ENCODE measurements at places on chromosomes 6 and 20.

DNA sequence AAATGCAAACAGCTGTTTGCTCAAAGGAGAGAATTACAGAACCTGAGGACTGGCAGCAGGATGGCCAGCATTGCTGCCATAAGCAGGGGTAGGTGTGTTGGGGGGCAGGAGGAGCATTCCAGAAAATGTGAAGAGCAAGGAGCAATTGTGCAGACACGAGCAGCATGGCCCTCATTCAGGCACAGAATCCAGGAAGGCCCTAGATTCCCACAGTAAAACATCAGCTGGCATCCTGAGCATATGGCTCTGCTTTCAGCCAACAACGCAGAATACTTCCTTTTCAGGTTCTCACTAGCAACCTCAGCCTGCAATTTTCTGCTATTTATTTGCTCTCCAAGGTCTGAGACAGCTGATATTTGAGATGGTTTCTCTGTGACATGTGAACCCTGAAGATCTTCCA is 243.4 kb upstream of the POU3F2 start:
- H3K36me3 ChIP-seq: no peaks in the 10 kb centered on the region
- H3K4me3 ChIP-seq: no peak overlapping the region
- H3K4me1 ChIP-seq: no peaks in the 10 kb centered on the region

DNA sequence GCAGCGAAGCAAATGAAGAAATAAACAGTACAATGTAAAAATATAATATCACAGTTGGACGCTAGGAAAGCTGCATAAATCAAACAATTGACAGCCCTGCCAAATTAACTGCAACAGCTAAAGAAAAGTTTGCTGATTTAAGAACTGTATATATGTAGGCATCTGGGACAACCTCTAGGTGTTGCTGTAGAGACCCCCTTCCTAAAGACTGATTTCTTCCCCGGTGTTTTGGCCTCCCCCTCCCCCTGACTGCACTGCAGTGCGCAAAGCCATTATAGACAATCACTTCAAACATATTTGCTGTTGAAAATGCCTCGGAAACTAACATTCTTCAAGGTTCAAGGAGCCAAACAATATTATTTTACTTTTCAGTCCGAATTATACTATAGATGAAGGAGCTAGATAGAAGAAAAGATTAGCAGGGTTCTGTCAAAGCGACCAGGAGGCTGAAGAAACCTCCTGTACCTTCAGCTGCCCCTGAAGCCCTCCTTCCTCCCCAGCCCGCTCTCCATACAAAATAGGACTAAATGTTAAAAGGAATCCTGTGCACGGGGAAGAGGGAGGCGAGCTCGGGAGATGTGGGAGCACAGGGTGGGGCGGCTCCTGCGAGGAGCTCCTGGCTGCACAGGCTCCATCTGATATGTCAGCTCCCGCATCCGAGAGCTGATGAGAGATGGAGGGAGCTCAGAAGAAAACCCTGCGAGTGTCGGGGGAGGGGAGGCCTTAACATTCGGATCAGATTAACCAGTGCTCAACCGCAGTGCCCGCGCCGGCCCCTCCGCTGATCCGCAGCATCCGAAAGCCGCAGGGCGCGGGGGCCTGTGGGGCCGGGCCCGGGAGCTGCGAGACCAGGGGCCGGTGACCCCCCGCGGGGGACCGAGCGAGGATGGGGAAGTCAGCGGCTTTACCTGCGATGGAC is 822 bp downstream of the ELOVL4 start:
- no peaks in the 10 kb centered on the region for H3K36me3 ChIP-seq
- no peaks in the 10 kb centered on the region for H3K27me3 ChIP-seq
- H3K27ac ChIP-seq: no peak overlapping the region

DNA sequence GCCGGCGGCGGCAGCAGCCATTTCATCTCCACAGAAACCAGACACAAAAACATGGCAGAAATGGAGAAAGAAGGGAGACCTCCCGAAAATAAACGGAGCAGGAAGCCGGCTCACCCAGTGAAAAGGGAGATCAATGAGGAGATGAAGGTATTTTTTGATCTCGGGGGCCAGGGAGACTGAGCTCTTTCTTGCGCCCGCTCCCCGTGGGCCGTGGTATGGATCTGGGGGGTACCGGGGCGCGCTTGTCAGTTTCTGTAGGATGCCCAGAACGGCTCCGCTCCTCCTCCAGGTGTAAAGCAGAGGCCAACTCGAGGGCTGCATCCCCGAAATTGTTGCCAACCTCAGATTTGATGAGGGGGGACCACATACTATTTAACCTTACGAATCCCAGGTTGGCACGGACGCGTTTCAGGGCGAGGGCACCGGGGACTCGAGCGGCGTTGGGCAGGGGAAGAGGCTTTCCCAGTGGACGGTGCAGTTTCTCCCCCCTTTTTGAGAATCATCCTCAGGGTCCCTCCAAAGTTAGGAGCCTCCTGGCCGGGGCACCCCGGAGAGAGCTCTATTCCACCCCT is 735 bp downstream of the SOBP start:
- peak overlapping the region; percentile 92 for H3K4me3 ChIP-seq
- H3K27me3 ChIP-seq: no peaks in the 10 kb centered on the region
- peaks cover 44% of the 10 kb centered on the region for H3K4me1 ChIP-seq

DNA sequence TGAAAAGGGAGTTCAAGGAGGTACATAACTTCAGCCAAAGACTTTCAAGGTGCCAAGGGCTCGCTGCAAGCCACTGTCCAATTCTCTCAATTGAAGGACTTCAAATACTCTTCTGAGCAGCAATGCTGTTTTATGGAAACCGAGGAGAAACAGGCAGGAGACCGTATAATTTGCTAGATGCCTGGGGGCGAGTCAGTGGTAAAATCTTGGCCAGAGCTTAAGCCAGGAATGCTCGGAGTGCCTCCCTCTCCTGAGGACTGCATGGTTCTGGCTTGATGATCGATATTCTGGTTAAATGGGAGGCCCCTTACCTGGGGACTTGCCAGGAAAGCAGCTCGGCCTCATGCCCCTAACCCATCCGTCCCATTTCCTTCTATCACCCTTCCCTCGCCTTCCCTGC is 35.8 kb upstream of the NOP56 start:
- no peak for DNase-seq
- H3K27ac ChIP-seq: no peak overlapping the region
- no peaks in the 10 kb centered on the region for H3K27me3 ChIP-seq

- no peak overlapping the region for H3K4me3 ChIP-seq
- no peaks in the 10 kb centered on the region for H3K27me3 ChIP-seq
- no peaks in the 10 kb centered on the region for H3K36me3 ChIP-seq
- H3K27ac ChIP-seq: no peak overlapping the region
Observed at GRCh38 chr20:10064611-10065010, 29.8 kb downstream of the ANKEF1 start.

DNA sequence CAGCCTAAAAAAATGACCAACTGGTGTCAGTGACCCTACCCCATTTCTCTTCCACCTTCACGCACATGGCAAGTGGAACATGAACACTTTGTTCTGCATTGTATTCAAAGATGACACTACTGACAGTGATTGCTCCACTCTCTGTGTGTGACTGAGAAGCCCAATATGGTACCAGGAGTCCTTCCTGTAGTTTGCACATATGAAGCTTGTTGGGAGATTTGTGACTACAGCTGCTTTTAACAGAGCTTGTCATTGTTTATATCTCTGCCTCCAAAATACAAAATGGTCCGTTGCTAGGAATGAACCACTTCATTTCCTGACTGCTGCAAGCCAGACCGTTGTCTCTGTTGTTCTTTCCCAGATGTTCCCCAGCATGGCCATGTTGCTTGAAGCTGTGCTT is 140.3 kb upstream of the TCF21 start:
- no peak overlapping the region for H3K27ac ChIP-seq
- H3K4me3 ChIP-seq: no peak overlapping the region
- no peaks in the 10 kb centered on the region for H3K36me3 ChIP-seq
- no peaks in the 10 kb centered on the region for H3K27me3 ChIP-seq
- peaks cover 3% of the 10 kb centered on the region for H3K4me1 ChIP-seq

GRCh38 chr6:152948150-152948768 is 34.6 kb downstream of the FBXO5 start:
- no peaks in the 10 kb centered on the region for H3K27me3 ChIP-seq
- no peak for DNase-seq
- H3K27ac ChIP-seq: no peak overlapping the region
- peak overlapping the region; percentile 57 for H3K4me3 ChIP-seq
- peaks cover 6% of the 10 kb centered on the region for H3K4me1 ChIP-seq
- H3K36me3 ChIP-seq: no peaks in the 10 kb centered on the region

DNA sequence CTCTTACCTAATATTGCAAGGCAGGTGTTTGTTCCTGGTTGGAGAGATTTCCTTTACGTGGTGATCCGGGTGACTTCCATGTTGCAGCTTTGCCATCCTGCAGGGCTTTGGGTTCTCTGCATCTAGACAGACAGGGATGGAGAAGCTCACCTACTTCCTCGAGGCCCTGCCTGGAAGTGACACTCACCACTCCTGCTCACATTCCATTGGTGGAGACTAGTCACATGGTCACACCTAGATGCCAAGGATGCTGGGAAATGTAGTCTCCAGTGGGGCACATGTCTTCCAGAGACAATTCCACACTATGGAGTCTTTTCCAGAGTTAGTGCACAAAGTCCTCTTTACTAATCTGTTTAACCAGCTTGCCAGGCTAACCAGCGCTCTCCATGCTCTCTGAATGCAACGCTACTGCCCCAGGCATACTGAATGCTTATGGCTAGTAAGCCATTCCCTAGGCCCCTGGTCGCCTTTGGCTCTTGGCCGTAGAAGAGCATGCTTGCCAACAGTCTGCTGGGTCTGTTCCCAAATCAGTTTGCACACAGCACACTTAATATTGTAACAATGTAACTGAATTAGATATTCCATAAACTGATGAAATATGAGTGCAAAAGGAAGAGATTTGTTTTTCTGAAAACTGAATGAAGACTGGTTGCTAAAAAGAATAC is 6.7 kb upstream of the KCNK15 start:
- peak overlapping the region; percentile 86 for H3K27ac ChIP-seq
- no peak for DNase-seq
- no peak overlapping the region for H3K4me3 ChIP-seq
- H3K4me1 ChIP-seq: peaks cover 93% of the 10 kb centered on the region

- H3K4me1 ChIP-seq: peaks cover 6% of the 10 kb centered on the region
- no peak for DNase-seq
- H3K27ac ChIP-seq: no peak overlapping the region
- H3K36me3 ChIP-seq: no peaks in the 10 kb centered on the region
- no peak overlapping the region for H3K4me3 ChIP-seq
Observed at GRCh38 chr20:10789386-10789785, 115.6 kb upstream of the JAG1 start.

GRCh38 chr6:81075974-81076373 is 676.5 kb downstream of the TENT5A start:
- no peaks in the 10 kb centered on the region for H3K27me3 ChIP-seq
- H3K4me3 ChIP-seq: no peak overlapping the region
- no peaks in the 10 kb centered on the region for H3K36me3 ChIP-seq
- no peak overlapping the region for H3K27ac ChIP-seq
- H3K4me1 ChIP-seq: no peaks in the 10 kb centered on the region
- no peak for DNase-seq

DNA sequence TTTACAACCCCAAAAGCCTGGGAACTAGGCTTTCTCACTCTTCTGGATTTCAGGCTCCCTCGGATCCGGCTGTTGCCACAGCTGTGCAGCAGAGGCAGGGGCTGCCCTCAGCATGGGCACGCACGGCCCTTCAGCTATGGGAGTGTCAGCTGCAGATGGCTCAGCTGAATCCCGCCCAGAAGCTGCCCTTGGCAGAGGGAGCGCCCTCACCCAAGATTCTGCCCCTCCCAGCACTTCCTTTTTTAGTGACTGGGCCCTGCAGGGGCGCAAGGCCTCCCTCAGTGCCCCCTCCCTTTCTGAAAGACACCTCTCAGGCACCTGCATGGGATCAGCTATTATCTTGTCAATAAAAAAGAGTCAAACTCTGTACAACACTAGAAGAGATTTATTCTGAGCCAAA is 67.9 kb upstream of the THBS2 start:
- no peak overlapping the region for H3K4me3 ChIP-seq
- H3K4me1 ChIP-seq: peaks cover 18% of the 10 kb centered on the region
- H3K27me3 ChIP-seq: no peaks in the 10 kb centered on the region
- H3K27ac ChIP-seq: no peak overlapping the region
- DNase-seq: no peak

DNA sequence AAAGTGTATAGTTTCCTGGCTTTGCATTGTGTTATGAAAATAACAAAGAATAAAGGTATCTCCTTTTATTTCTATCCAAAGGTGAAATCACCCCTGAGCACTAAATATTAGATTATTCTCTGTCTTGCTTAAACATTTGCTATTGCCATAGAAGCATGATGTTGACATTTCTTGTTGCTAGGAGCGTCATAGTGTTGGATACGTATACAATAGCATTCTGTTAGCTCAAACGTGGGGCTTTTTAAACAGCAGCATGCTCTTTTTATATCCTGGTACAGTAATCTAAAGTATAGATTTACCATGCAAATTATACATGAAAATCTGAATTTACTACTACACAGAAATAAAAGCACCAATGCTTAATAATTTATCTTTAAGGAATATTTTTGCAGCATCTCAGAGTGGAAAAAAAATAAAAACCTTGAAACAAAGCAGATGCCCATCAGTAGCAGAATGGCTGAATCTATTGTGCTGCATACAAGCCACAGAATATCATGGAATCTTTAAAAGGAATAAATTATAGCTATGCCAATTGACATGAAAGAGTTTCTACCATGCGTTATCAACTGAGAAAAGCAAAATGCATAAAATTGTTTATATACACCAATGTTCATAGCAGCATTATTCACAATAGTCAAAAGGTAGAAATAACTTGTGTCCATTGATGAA is 9.6 kb upstream of the HSF2 start:
- no peak for DNase-seq
- H3K27ac ChIP-seq: no peak overlapping the region
- H3K4me1 ChIP-seq: no peaks in the 10 kb centered on the region
- no peaks in the 10 kb centered on the region for H3K36me3 ChIP-seq
- no peak overlapping the region for H3K4me3 ChIP-seq

- DNase-seq: no peak
- H3K4me3 ChIP-seq: peak overlapping the region; percentile 2
- no peaks in the 10 kb centered on the region for H3K27me3 ChIP-seq
- H3K27ac ChIP-seq: no peak overlapping the region
- no peaks in the 10 kb centered on the region for H3K36me3 ChIP-seq
Observed at GRCh38 chr20:46458866-46459750, 52.7 kb upstream of the ELMO2 start.

DNA sequence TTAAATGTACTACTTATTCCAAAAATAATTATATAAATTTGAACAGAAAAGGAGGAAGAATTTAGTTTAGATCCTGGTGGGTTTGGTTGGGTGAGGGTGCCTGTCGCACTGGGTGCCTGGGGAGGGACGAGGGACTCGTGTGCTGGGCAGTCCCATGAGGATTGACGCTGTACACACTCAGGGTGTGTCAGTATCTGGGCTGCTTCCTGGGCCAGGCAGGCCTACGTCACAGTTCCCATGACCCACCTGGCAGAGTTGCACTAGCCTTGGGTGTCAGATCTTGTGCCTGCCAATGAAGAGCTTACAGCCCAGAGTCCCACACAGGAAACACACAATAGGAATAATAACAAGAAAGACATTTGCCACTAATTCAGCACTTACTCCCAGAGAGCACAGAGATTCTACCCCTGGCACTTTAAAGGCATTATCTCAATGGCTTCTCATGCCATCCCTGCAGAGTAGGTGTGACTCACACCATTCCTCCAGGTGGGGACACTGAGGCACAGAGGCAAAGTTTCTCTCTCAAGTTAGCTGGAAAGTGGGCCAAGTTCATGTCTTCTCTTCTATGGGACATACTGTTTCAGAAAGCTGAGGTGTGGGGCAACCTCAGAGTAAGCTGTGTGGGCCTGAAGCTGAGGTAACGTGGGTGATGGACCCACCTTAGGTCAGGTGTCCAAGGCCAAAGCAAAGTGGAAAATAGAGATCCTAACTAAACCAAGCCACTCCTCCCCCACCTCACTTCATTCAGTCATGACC is 1.3 kb upstream of the SDCBP2 start:
- no peaks in the 10 kb centered on the region for H3K36me3 ChIP-seq
- no peak overlapping the region for H3K27ac ChIP-seq
- H3K4me3 ChIP-seq: no peak overlapping the region
- H3K27me3 ChIP-seq: no peaks in the 10 kb centered on the region
- DNase-seq: no peak

Data from thoracic aorta (tissue), 2 donors.